ENCODE measurements at places on chromosomes 3 and 15.

- no peak for DNase-seq
Measured at GRCh38 chr15:62495670-62496614, 330.9 kb upstream of the C2CD4B start.

GRCh38 chr15:36370731-36371112 lies 208.7 kb upstream of the CDIN1 start:
- DNase-seq: no peak

GRCh38 chr3:11220230-11220629 lies 52.0 kb upstream of the ATG7 start:
- no peak for DNase-seq

DNA sequence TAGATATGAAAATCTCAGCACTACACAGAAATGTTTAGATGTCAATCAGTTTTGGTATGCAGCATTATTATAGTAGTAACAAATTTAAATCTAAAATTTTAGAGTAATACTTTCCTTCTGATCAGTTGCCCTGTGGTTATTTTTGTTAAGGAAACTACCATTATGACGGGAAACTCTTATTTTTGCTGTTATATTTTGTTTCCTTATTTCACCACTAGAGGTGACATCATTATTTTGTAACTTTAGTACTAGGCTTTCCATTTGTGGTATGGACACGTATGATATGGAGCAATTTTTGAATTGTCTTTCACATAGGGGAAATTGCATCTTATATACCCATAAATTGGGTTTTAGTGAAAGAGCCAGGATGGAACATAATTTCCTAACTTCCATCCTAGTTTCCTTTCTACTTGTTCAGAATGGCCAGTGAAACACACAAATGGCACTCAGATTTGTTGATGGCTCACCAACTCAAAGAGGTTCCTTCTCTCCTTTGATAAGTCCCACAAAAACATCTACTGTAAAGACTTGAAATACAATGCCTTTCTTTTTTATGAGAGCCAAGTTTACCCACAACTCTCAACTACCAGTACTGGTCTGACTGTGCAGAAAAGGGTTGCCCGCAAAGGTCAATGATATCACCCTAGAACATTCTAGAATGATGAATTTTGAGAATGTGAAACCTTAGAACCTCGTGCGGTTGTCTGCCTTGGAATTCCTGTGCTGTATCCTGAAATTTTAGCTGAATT lies 19.4 kb upstream of the PPP4R2 start:
- DNase-seq: no peak

DNA sequence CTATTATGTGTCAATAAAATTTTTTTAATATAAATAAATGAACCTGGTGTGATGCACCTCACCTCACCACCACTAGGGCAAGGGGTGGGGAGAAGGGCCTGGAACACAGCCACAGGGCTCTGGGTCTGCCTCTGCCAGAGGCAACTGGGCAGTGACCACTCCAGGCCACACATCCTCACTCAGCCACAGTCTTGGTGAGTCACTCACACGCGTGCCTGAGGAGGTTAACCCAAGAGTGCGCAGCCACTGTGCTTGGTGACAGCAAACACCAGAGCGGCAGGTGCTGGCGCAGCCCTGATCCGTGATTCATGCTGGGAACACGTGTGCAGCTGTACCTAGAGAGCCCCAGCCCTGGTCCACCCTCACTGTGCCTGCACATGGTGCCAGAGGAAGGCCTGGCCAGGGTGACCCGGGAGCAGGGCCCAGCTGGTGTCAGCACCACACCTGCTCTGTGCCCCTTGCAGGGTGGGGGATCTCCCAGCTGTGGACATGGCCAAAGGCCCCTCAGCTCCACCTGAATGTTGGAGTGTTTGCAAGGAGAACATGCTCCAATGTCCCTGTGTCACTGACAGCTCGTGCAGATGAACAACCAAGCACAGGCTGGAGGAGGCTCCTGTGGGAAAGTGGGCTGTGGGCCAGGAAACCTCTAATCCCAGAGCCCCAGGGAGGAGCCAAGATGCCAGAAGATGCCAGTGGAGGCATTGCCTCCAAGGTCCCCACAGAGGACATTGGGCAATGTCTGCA lies 2.1 kb downstream of the SLC41A3 start:
- DNase-seq: no peak
